Ovary (tissue), 10 donors: ENCODE measurements at places on chromosomes 1 and 21. TPM values are rescaled to one million over a fixed set of nuclear protein-coding genes. Genes with fewer than 3 reads are reported as not detected.

The HPDL gene
- 2.0 TPM for total RNA-seq

The CFAP141 gene
- total RNA-seq, result not detected

The GBP6 gene
- 0.77 TPM for total RNA-seq

The PLPPR4 gene
- total RNA-seq, result 0.31 TPM

The RPE65 gene
- 0.15 TPM for total RNA-seq

The HES2 gene
- not detected for total RNA-seq

The OR2T29 gene
- not detected for total RNA-seq

GRCh38 chr1:187092104-187092503 lies 263.4 kb downstream of the PLA2G4A start:
- no peak for DNase-seq

GRCh38 chr1:158153746-158154444 lies 26.8 kb upstream of the CD1D start:
- DNase-seq, result no peak

- no peak for DNase-seq
Measured at GRCh38 chr1:41509270-41509671, 24.8 kb upstream of the EDN2 start.

DNA sequence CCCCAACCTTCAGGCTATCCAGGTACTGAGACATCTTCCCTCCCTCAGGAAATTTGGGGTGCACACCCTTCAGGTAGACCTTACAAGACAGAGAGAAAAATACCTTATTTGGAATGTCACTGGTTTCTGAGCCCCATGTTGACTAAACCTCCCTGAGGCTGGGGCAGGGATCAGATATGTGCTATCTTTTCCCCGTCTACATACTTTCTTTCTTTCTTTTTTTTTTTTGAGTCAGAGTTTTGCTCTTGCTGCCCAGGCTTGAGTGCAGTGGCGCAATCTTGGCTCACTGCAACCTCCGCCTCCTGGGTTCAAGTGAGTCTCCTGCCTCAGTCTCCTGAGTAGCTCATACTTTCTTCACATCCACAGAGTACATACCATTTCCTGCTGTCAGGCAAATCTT lies 1.6 kb downstream of the CYB5R1 start:
- no peak for DNase-seq

GRCh38 chr1:209720826-209721225 lies 16.2 kb downstream of the HSD11B1 start:
- no peak for DNase-seq

GRCh38 chr1:235051521-235051920 lies 77.1 kb downstream of the TOMM20 start:
- no peak for DNase-seq

- no peak for DNase-seq
Measured at GRCh38 chr1:52332411-52332810, 33.6 kb downstream of the CC2D1B start.

DNA sequence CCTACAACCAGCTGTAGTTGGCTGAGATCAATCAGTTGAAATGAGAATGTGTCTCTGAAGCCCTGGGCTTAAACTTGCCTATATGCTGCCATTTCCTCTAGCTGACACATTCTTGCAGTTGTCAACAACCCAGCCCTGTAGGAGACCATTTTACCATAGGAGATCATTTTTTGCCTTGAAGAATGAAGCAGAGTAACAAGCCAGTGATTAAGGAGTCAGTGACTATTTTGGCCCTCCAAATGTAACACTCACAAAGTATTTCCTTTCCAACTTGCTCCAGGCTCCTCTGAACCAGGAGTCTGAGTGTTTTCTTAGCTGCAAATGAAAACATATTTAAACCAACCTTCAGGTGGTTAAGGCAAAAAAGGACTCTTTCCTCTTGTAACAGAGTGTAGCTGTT lies 183.5 kb downstream of the ZZZ3 start:
- DNase-seq, result no peak

- DNase-seq, result peak; percentile 34
Measured at GRCh38 chr1:25616987-25617624, 515 bp downstream of the MAN1C1 start.

GRCh38 chr21:34922479-34922878 lies 126.6 kb downstream of the RUNX1 start:
- no peak for DNase-seq

DNA sequence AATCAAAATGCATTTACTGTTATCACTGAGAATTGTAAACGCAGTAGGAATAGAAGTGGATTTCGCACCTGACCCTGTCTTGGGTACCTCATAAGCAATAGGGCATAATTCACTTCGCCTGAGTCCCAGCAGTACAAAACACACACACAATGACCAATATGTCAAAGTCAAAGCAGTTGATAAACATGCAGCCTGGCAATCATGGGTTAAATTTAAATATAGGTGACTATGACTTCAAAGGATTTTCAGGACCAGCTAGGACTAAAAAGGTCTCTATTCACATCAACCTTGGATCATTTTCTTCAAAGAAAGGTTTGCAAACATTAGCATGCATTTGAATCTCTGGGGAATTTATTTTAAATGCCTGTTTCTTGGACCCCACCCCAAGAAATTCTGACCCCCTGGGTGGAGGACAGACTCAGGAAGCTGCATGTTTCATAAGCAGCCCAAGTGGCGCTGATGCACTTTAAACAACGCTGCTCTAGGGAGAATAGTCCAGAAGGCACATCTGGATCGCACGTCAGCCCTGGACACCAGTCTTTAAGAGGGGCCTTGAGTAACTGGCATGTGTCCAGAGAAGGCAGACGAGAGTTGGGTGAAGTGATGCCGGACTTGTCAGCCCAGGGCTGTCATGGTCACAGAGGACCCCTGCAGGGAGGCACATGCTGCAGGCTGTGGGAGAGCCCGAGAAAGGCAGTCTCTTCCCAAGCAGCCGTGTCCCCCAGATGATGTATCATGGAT lies 55.7 kb upstream of the EFHD2 start:
- DNase-seq, result no peak

GRCh38 chr21:40640266-40640789 lies 206.6 kb downstream of the DSCAM start:
- DNase-seq, result no peak

- DNase-seq, result no peak
Measured at GRCh38 chr1:106568201-106568974, 488.1 kb upstream of the PRMT6 start.

- no peak for DNase-seq
Measured at GRCh38 chr1:154572468-154573167, 5.0 kb downstream of the CHRNB2 start.

GRCh38 chr1:53324321-53324720 lies 3.5 kb downstream of the LRP8 start:
- no peak for DNase-seq

DNA sequence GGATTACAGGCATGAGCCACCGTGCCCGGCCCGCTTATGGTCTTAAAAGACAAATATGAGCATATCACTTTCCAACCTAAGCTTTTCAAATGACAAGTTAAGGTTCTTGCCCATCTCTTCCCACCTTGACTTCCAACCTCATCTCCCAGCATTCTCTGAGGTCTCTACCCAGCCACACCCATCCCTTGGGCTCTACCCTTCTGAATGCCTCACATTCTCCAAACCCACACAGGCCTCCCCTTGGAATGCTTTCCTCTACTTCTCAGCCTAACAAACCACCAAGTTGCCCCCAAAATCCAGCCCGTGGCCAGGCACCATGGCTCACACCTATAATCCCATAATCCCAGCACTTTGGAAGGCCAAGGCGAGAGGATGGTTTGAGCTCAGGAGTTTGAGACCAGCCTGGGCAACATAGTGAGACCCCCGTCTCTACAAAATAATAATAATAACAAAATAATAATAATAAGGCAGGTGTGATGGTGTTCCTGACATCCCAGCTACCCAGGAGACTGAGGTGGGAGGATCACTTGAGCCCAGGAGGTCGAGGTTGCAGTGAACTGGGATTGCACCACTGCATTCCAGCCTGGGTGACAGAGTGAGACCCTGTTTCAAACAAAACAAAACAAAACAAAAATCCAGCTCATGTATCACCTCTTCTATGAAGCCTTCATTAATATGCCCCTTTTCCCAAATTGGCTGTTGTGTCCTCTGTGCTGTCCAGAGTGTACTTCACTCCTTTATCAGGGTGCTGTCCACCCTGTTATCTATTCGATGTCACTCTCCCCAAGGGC lies 11.2 kb downstream of the DCST2 start:
- DNase-seq, result no peak

- DNase-seq, result no peak
Measured at GRCh38 chr1:155966135-155966534, 12.2 kb downstream of the ARHGEF2 start.

- no peak for DNase-seq
Measured at GRCh38 chr1:177927021-177927596, 42.7 kb downstream of the SEC16B start.

DNA sequence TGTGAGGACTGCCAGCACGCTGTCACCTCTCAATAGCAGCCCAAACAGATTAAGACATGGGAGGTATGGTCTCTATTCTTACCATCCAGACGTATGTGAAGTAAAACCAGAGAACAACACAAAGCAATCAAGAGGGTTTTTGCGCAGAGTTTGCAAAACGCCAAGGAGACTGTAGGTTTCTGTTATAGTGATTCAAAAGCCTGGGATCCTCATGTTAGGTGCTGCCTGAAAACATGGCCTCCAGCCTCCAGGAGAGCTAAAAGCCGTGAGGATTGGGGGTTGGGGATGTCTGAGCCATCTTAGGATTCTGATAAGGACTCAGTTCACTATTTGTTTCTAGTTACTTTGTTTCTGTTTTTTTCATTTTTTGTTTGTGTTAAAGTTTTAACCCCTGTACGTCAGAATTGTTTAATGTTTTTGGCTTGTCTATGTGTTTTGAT lies 4.2 kb upstream of the CCT8 start:
- DNase-seq, result no peak

- no peak for DNase-seq
Measured at GRCh38 chr1:61914823-61915482, 172.7 kb downstream of the PATJ start.

DNA sequence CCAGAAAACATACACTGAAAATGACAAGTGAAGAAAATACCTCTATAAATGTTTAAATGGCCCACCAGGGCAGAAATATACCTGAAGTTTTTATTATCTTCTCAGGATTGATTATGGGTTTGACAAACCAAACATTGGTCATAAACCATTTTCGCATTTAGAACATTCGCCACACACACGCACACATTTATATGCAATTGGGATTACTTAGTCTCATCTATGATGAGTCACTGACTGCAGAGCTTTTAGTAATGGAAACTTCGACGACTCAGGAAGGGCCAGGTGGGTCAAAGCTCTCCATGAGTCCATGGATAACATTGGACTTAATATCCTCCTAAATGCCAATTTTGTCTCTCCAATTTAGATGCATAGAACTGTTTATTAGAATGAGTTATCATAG lies 16.9 kb downstream of the NRDC start:
- DNase-seq, result no peak

DNA sequence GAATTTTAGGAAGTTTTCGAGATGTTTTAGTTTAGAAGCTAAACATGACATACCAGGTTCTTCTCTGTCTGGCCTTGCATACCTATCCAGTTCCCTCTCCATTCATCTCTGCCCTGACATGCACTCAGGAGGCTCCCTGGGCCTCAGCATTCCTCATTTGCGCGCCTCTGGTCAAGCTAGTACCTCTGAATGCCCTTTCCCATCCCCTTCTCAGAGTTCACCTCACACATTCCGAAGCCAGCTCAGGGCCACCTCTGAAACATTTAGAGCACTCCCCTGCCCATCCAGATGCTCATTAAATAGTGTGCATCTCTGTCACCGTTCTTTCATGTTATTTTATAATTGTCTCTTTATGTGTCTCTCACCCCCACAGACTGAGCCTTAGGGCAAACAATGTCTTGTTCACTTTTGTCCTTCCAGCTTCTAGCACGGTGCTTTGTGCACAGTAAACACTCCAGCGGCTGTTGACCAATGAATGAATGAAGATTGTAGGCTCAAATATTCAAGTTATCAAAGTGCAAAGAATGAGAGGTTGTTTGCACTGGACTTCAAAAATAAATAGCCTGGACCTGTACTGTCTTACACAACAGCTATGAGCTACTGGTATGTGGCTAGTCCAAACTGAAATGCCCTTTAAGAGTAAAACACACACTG lies 1.2 kb upstream of the DHCR24 start:
- DNase-seq, result no peak

- peak; percentile 44 for DNase-seq
Measured at GRCh38 chr1:40143891-40144575, 17.2 kb upstream of the RLF start.

- no peak for DNase-seq
Measured at GRCh38 chr1:214840356-214840755, 237.4 kb downstream of the CENPF start.

DNA sequence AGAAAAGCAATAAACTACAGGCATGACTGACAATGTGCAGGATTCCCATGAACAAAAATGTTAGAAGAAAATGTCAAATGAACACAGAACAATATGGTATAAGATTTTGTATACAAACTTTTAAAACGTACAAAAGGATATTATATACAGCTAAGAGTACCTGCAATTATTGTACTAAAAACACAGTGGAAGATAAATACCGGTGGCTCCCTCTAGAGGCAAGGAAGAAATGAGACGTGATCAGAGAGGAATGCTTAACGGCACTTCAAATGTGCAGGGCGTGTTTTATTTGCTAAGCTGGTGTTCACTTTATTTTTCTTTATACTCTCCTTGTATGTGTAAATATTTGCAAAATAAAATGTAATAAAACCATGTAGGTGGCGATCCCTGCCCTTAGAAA lies 191.8 kb upstream of the SAMSN1 start:
- DNase-seq, result no peak

GRCh38 chr1:60073605-60074278 lies at the start of gene C1orf87:
Gene C1orf87 (minus strand): TSS chr1:60073770. CDS start chr1:60072643, 1,127 bp downstream.
- DNase-seq, result no peak

- DNase-seq, result no peak
Measured at GRCh38 chr1:237736372-237737029, 154.2 kb downstream of the ZP4 start.

DNA sequence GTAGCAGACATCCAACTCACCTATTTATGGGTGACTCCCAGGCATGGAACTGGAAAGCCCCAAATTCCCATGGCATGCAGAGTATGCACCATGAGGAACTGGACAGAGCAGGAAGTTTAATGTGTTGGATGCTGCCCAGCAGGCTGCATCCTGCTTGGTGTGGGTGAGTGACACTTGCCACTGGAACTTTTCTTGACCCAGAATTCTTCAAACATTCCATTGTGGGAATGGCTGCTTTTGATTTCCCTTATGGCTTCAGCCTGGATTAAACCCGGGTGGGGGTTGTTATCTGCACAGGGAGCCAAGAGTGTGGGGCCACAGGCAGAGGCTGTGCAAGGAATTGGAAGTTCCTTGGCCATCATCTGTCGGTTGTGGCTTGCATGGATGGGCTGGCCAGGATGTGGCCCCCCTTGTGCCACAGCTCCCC lies 26.9 kb upstream of the BACE2 start:
- no peak for DNase-seq

- no peak for DNase-seq
Measured at GRCh38 chr1:45833361-45833760, 29.9 kb downstream of the MAST2 start.

GRCh38 chr1:191714845-191715244 lies 443.4 kb upstream of the RGS18 start:
- no peak for DNase-seq
